ENCODE measurements at places on chromosomes 12 and 14. TPM values are rescaled to one million over a fixed set of nuclear protein-coding genes. Genes with fewer than 3 reads are reported as not detected.

DNA sequence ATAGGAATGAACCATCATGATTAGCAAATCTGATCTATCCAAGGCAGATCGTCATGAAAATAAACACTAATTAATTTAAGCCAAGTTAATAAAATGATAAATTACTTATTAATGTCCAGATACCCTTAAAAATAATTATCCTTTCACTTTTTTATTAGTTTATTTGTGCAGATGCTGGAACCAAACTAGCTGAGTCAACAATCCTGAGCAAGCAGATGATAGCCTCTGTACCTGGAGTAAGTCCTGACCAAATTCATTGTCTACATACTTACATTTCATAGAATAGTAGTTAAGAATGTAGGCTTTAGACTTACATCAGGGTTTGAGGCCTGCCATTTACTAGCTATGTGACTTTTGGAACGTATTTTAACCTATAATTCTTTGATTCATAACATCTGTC, 105.8 kb downstream of the PRIMA1 start:
- H3K27ac ChIP-seq: no peak overlapping the region
- no peaks in the 10 kb centered on the region for H3K27me3 ChIP-seq
- H3K36me3 ChIP-seq: no peaks in the 10 kb centered on the region

Gene SLC39A5
- total RNA-seq: not detected

- no peak overlapping the region for H3K4me3 ChIP-seq
- H3K4me1 ChIP-seq: no peaks in the 10 kb centered on the region
- no peaks in the 10 kb centered on the region for H3K27me3 ChIP-seq
Measured at GRCh38 chr12:57097554-57097835, 8.6 kb downstream of the NAB2 start.

GRCh38 chr14:95774265-95775160, 60.6 kb upstream of the TCL1A start:
- no peaks in the 10 kb centered on the region for H3K4me1 ChIP-seq
- DNase-seq: no peak
- no peaks in the 10 kb centered on the region for H3K36me3 ChIP-seq
- H3K27ac ChIP-seq: no peak overlapping the region
- no peak overlapping the region for H3K4me3 ChIP-seq
- no peaks in the 10 kb centered on the region for H3K27me3 ChIP-seq

All from aorta (tissue), 5 donors.